ENCODE measurements at places on chromosomes 4 and X.

DNA sequence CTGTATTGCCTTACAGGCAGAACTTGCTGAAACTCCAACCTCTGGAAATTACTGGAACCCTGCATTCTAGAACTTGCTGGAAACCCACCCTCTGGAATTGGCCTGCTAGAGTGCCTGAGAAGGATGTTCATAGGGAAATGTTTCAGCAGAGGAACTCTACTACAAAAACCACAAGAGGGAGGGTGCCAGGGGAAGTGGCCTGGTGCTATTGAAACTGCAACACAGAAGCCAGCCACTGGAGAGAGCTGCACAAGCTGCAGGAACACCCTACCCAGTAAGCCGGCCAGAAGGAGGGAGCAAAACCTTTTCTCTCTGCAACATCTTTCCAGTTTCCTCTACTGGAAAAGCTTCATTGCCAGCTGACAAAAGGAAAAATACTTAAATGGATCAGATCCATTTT, 2.5 kb upstream of the BRWD3 start:
- DNase-seq = no peak

- DNase-seq = no peak
Measured at GRCh38 chr4:123256901-123257300, 139.7 kb upstream of the SPRY1 start.

DNA sequence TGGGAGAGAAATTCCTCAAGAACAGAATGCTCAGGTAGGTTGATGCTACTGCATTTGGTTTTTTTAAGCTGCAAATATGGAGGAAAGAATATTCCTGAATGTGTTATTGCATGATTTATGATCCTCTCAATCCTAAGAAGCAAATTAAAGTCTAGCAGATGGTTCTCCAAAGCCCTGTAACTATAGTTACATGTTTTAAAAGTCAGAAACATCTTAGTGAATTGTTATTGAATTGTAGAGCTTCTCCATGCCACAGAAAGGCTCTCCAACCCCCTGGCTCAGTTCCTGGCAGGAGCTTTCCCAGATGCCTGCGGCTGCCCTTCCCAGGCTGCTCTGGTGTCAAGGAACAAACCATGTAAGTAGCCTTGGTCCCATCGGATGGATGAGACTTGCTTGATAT, 227.8 kb upstream of the GATB start:
- DNase-seq = no peak

DNA sequence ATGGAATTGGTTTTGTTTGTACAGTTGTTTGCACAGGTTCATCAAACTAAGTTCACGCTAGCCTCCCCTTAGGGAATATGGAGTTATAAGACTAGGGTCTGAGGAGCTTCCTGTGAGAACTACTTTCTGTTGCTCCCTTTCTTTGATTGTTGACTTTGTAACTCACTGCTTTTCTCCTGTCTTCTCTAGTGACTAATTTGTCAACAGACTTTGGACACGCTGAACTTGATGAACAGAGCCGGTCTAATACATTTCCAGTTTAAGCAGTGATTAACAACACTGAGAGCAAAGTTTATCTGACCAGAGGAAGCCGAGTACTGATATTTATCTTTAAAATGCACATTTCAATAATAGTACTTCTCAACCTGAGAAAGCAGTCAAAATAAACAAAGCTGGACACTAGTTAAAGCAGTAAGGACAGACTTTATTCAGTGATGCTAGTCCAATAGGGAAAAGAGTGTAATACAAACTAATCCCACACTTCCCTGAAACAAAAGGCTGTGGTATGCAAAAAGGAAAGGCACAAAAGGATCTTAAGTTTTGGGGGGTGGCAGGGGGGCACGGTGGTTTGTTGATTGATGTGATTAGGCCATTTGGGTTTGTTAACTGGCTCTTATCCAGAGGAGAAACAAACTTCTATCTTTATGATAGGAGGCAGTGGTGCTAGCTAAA, 2.7 kb upstream of the NUDT9 start:
- no peak for DNase-seq

DNA sequence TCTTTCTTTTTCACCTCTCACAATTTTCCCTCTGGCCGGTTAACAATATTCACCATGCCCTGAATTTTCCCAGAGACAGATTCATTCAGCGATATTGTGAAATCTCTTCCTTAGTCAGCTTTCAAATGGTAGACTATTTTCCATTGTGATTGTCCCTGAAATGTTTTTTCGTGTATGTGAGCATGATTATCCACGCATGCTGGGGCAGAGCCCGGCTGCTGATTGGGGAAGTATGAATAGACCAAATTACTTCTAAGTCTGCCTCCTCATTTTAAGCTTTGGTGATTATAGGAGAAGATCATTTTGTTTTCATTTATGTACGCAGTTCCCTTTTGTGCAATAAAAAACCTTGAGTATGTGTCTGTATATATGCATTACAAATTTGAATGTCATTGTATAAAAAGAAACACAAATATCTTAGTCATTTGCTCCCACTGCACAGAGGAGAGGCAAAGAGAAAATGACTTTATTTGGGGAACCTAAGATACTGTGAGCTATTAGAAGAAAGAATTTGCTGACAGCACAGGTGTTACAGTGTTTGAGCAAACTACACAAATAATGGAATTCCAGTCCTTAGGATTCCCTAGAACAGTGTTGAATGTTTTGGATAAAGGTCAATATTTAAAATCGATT, 11.3 kb downstream of the DTHD1 start:
- no peak for DNase-seq

- DNase-seq = peak; percentile 68
Measured at GRCh38 chr4:170990989-170991589, 822.1 kb upstream of the GALNTL6 start.

DNA sequence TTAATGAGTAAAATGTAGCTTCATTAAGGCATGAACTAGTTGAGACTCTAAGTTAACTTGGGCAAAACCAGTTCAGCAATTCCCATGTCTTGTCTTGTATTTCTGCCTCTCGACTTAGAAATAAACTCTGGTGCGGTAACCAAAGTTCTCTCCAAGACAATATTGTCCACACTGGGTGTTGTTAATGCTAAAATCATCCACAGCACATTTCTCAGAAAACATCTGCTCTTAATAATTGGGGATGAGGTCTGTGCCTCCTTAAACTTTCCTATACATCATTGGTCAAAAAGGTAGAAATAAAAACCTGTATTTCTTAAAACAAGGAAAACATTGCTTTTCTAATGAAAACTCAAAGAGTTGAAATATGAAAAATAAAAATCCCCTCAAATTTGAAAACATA, 32.9 kb upstream of the MID1 start:
- no peak for DNase-seq

- DNase-seq = no peak
Measured at GRCh38 chrX:69083361-69083760, 81.9 kb downstream of the PJA1 start.

GRCh38 chr4:159077702-159078495, 25.0 kb upstream of the RAPGEF2 start:
- no peak for DNase-seq

GRCh38 chr4:137905930-137906329, 336.2 kb downstream of the SLC7A11 start:
- DNase-seq = no peak

All from T47D (cell line).